ENCODE measurements at places on chromosomes 12 and 14. TPM values are rescaled to one million over a fixed set of nuclear protein-coding genes. Genes with fewer than 3 reads are reported as not detected.

GRCh38 chr12:50006754-50007442 lies 18.4 kb downstream of the RACGAP1 start:
- no peak overlapping the region for H3K27ac ChIP-seq
- H3K4me1 ChIP-seq, result no peaks in the 10 kb centered on the region
- DNase-seq, result no peak
- no peaks in the 10 kb centered on the region for H3K27me3 ChIP-seq
- H3K36me3 ChIP-seq, result no peaks in the 10 kb centered on the region

Gene RNU4-1
- total RNA-seq, result under 0.01 TPM

DNA sequence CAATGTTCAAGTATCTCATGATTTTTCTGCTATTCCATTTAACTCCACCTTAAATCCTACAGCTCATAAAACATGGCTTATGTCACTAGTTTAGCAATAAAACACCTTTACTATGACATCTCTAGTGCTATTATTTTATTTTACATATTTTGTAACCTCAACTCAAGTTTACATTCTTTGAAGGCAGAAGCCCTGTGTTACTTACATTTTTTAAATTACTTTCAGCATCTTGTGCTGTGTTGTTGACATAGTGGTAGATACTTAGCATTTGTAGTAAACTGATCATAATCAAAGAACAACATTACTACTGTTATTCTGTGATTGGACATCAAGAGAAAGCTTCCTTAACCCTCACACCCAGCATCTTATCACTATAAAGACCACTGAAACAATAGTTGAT lies 216.1 kb downstream of the BMP4 start:
- no peak overlapping the region for H3K4me3 ChIP-seq
- no peaks in the 10 kb centered on the region for H3K4me1 ChIP-seq
- no peaks in the 10 kb centered on the region for H3K36me3 ChIP-seq
- no peak for DNase-seq

DNA sequence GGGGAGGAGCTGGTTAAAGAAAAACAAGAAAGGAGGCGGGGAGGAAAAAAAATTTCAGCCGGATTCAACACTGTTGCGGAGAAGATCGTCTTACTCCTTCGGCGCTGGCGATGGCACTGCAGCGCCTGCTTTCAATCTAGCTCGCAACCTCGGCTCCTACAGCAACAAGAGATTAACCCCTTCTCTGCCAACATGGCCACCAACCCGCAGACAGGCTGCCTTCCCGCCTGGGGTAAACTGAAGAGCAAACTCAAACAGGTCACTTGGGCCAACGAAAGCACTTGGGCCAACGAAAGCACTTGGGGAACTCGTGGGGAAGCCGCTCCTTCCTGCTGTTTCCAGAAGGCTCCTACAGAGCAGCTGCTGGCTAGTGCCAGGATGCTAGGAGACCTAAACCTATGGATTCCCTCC lies 73.7 kb downstream of the CIT start:
- H3K27ac ChIP-seq, result no peak overlapping the region
- no peak overlapping the region for H3K4me3 ChIP-seq
- no peaks in the 10 kb centered on the region for H3K36me3 ChIP-seq
- no peak for DNase-seq
- H3K27me3 ChIP-seq, result peaks cover 4% of the 10 kb centered on the region
- no peaks in the 10 kb centered on the region for H3K4me1 ChIP-seq

- no peaks in the 10 kb centered on the region for H3K27me3 ChIP-seq
- H3K4me3 ChIP-seq, result no peak overlapping the region
- H3K36me3 ChIP-seq, result no peaks in the 10 kb centered on the region
- no peak overlapping the region for H3K27ac ChIP-seq
- H3K4me1 ChIP-seq, result no peaks in the 10 kb centered on the region
- DNase-seq, result no peak
Measured at GRCh38 chr14:90784621-90785270, 31.5 kb downstream of the TTC7B start.

DNA sequence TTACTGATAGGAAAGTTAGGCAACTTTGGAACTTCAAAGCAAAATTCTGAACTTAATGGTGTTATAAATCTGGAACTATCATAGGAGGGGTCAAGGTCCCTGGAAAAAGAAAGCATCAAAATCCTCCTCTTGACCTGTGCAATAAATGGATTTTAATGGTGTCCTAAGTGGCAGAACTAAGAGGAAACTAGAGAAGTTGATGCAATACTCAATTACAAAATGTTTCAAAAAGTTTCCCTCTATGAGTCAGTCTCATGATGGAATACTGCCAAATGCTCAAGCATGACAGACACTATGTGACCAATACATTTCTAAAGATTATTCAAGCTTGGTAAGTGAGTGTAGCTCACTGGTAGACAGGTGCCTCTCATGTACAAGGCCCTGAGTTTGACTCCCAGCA lies 47.7 kb upstream of the ERGIC2 start:
- H3K27ac ChIP-seq, result no peak overlapping the region
- no peaks in the 10 kb centered on the region for H3K4me1 ChIP-seq
- no peak overlapping the region for H3K4me3 ChIP-seq
- H3K36me3 ChIP-seq, result no peaks in the 10 kb centered on the region
- no peaks in the 10 kb centered on the region for H3K27me3 ChIP-seq
- no peak for DNase-seq

GRCh38 chr12:128077211-128077916 lies 189.6 kb upstream of the TMEM132C start:
- H3K4me3 ChIP-seq, result no peak overlapping the region
- no peak for DNase-seq
- H3K4me1 ChIP-seq, result no peaks in the 10 kb centered on the region
- no peaks in the 10 kb centered on the region for H3K27me3 ChIP-seq
- H3K36me3 ChIP-seq, result no peaks in the 10 kb centered on the region

GRCh38 chr14:43540948-43541347 lies 966.1 kb downstream of the FSCB start:
- DNase-seq, result no peak
- no peaks in the 10 kb centered on the region for H3K36me3 ChIP-seq
- H3K4me1 ChIP-seq, result no peaks in the 10 kb centered on the region
- H3K27ac ChIP-seq, result no peak overlapping the region
- H3K4me3 ChIP-seq, result no peak overlapping the region

Gene NGB
- total RNA-seq, result not detected

DNA sequence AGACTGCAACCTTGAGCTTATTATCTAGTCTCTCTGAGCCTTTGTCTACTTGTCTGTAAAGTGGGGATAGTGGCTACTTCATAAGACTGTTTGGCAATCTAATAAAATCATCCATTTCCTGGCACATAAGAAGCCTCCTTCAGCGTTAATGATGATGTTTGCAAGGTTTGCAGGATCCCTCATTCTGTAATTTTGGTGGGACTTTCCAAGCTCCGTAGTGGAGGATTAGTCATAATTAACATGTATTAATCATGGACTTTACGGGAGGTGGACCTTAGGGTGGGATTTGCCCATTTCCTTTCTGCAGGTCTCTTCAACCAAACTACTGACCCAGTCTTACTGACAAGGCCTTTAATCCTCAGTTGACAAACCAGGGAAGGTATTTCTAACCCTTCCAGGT lies 66.2 kb downstream of the NTF3 start:
- H3K36me3 ChIP-seq, result no peaks in the 10 kb centered on the region
- no peaks in the 10 kb centered on the region for H3K27me3 ChIP-seq
- no peak overlapping the region for H3K4me3 ChIP-seq
- no peak for DNase-seq
- H3K4me1 ChIP-seq, result no peaks in the 10 kb centered on the region

Gene PIWIL1
- total RNA-seq, result not detected

DNA sequence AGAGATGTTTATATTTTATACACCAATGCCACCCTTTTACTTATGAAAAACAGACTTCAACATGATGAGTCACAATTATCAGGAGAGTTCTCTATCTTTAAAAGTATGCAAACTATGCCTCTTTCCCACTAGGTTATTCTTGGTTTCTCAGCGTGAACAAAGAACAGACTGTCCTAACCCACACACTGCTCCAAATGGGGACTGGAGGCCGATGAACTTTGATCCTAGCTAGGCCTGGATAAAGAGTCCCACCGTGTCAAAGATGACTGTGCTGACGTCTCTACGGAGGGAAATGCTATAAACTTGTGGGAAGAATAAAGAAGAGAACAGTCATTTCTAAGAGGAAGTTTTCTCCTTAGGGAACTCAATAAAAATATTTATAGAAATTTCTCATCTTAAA lies 160.1 kb downstream of the EPS8 start:
- peak overlapping the region; percentile 80 for H3K27ac ChIP-seq
- no peak overlapping the region for H3K4me3 ChIP-seq
- DNase-seq, result peak; percentile 72
- peaks cover 3% of the 10 kb centered on the region for H3K4me1 ChIP-seq
- H3K36me3 ChIP-seq, result no peaks in the 10 kb centered on the region
- H3K27me3 ChIP-seq, result no peaks in the 10 kb centered on the region

Gene DNAJC22
- total RNA-seq, result not detected

Gene CCDC197
- not detected for total RNA-seq

Gene SERPINA9
- total RNA-seq, result not detected

Gene HOXC9
- total RNA-seq, result 7.8 TPM

Gene KSR2
- not detected for total RNA-seq

DNA sequence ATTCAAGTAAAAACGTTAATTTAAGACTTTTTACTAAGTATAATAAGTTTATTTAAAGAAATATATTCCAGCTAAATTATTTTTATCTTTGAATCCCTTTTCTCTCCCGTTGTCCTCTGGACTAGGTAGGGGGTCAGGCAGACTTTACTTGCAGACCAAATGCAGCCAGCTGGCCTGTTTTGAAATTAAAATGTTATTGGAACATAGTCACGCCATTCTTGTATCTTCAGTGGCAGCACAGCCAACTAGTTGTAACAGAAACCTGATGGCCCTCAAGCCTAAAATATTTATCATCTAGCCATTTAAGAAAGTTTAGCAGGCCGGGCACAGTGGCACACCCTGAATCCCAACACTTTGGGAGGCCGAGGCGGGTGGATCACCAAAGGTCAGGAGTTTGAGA lies 52.7 kb downstream of the BCAT1 start:
- peak overlapping the region; percentile 12 for H3K27ac ChIP-seq
- H3K27me3 ChIP-seq, result no peaks in the 10 kb centered on the region
- no peaks in the 10 kb centered on the region for H3K36me3 ChIP-seq
- no peak for DNase-seq
- H3K4me1 ChIP-seq, result no peaks in the 10 kb centered on the region
- H3K4me3 ChIP-seq, result no peak overlapping the region

DNA sequence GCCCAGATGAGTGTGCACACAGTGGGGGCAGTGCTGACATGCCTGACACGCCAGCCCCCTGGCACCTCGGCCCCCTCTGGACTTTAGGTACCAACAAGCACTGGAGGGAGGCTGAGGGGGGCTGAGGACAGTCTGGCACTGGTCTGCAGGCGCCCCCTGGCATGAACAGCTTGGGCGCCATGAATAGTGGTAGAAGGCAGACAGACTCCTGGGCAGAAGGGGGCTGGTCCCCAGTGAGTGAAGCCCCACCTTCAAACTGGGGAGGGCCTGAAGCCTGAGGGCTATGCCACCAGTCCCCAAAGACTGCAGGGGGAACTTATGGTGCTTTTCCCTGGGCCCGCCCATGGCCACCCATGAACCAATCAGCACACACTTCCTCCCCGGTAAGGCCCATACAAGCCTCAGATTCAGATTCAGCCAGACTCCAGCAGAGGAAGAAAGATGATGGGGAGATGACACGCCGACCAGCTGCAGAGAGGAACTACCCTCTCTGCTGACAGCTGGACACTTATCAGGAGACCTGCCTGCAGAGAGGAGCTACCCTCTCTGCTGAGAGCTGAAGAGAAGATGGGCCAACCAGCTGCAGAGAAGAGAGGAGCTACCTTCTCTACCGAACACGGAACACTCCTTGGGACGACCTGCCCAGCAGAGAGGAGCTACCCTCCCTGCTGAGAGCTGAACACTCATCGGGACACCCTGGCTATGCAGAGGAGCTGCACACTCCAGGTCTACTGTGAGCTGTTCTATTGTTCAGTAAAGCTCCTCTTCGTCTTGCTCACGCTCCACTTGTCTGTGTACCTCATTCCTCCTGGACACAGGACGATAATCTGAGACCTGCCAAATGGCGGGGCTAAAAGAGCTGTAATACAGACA lies 324.5 kb downstream of the PCNX1 start:
- no peak for DNase-seq
- no peaks in the 10 kb centered on the region for H3K36me3 ChIP-seq
- H3K4me1 ChIP-seq, result no peaks in the 10 kb centered on the region

DNA sequence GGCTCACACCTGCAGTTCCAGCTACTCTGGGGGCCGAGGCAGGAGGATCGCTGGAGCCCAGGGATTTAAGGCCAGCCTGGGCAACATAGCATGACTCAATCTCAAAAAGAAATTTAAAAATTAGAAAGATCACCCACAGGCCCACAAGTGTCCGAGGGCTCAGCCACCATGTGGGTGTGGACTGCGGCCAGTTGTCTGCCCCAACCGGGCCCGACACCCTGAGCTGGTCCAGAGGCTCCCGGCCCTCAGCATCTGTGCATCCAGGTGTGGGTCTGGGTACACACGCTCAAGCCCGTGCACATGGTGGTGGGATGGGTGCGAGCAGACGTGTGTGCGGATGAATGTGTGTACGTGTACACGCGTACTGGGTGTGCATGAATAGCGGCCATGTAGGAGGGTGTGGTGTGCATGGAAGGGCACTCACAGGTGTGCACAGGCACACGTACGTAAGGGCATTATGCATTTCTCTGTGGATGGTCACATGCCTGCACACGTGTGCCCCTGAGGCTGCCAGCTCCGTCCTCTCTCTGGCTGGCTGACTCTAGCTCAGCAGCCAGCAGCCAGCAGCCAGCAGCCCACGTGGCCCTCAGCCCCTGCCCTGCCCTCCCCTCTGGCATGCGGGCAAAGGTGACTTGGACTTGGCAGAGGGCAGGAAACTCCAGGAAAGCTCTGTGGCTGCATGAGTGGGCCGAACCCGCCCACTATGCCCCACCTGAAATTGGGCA lies 23.3 kb upstream of the NUDT14 start:
- no peaks in the 10 kb centered on the region for H3K36me3 ChIP-seq
- no peak overlapping the region for H3K4me3 ChIP-seq
- DNase-seq, result no peak
- H3K27me3 ChIP-seq, result peaks cover 9% of the 10 kb centered on the region
- no peak overlapping the region for H3K27ac ChIP-seq

- H3K27me3 ChIP-seq, result no peaks in the 10 kb centered on the region
- no peak overlapping the region for H3K27ac ChIP-seq
- no peaks in the 10 kb centered on the region for H3K4me1 ChIP-seq
- H3K36me3 ChIP-seq, result no peaks in the 10 kb centered on the region
- DNase-seq, result no peak
- no peak overlapping the region for H3K4me3 ChIP-seq
Measured at GRCh38 chr12:122849352-122850047, 14.2 kb downstream of the HIP1R start.

DNA sequence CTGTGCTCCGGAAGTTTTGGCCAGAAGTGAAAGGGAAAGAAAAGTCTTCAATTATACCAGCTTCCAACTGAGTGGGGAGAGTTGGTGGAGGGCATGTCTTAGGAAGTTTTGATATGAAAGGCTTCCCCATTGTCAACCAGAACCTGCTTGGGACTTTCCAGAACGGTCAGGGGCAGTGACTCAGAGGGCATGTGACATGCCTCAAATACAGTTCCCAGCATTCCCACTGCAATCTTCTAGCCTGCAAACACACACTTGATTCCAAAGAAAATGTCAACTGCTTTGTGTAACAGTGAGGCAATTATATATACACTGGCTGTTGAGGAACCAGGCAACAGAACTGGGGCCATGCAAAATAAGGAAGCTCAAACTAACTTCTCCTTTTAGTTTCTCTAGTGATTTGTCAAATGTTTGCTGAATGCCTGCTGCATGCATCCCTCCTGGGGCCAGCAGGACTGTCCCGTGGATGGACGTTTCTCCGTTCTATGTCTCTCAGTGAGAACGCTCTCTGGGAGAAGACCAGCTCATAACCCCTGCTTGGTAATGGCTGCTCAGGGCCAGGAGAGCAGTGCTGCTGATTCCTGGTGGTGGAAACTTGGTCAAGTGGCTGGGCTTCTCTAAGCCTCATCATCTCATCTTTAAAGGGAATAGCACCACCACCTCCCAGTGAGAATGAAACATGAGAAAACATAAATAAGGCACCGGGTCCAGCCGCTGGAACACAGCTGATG lies 18.3 kb downstream of the SLC25A47 start:
- H3K4me3 ChIP-seq, result no peak overlapping the region
- H3K27ac ChIP-seq, result peak overlapping the region; percentile 18
- no peak for DNase-seq
- no peaks in the 10 kb centered on the region for H3K36me3 ChIP-seq

Measured in uterus (tissue), 4 donors.